ENCODE measurements at places on chromosomes 6 and 20.

DNA sequence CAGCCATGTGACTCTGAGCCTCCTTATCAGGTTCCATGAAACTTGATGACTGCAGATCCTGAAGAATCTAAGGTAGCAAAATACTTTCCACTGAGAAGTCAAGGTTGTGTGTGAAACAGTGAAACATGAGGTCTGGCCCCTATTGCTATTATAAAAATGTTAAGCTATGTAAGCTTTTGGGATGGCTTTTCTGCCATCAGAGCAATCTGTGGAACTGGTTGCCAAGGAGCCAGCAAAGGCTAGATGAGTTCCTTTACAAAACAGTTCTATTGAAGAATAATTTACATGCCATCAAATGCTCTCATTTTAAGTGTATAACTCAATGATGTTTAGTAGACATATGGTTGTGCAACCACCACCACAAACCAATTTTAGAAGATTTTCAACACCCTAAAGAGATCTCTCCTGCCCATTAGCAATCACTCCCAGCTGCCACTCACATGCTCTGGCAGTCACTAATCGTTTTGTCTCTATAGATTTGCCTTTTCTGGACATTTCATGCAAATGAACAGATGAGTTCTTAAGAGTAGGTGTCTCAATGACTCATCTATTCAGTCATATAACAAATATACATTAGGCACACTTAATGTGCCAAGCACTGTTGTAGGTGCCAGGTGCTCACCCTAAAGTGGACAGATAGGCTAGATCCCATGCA is 19.9 kb upstream of the MEP1A start:
- no peak for DNase-seq

GRCh38 chr6:153145591-153145990 is 14.5 kb upstream of the RGS17 start:
- DNase-seq = peak; percentile 10

DNA sequence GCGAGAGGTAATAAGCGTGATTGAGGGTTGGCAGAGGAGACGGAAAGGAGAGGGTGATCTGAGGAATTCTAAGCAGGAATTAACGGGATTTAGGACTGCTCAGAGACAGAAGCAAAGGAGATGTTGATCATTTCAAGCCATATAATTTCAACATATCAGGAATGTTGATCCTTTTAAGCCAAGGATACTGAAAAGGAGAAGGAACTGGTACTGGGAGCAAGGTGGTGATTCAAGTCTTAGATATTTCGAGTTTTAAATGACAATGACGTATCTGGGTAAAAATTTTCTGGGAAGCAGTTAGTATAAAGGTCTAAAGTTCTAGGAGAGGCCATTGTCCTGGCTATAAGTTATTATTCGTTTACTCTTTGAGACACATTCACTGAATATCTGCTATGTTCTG is 91.3 kb upstream of the OGFRL1 start:
- DNase-seq = no peak

DNA sequence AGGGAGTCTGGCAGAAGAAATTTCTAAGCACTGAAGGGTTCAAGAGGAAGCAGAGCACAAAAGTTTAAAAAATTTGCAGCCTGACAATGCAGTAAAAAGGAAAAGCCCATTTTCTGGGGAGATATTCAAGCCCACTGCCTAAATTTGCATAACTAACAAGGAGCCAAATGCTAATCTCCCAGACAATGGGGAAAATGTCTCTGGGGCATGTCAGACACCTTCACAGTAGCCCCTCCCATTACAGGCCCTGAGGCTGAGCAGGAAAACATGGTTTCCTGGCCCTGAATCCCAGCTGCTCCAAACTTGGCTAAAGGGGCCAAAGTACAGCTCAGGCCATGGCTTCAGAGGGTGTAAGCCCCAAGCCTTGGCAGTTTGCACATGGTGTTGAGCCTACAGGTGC is 908.5 kb upstream of the MANEA start:
- no peak for DNase-seq

DNA sequence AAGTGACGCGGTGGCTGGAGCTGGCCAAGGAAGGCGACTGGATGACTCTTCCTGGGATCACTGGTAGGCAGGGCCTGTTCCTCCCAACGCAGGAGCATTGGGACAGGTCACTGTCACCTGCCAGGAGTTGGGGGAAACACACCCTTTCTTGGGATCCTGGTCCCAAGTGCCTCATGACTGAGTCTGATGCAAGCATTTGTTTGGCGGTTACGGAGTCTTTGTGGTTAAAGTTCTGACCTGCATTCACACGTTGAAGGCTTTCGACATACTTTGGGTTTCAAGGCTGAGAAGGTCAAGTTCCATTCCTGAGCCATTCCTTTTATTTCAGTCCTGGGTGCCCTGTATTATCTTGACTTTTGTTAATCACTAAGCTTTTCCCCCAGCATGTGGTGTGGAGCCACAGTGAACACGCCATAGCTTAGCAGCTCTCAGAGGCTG is 6.0 kb downstream of the PNLDC1 start:
- DNase-seq = no peak

GRCh38 chr6:87393026-87393622 is 14.6 kb upstream of the CFAP206 start:
- DNase-seq = peak; percentile 79

DNA sequence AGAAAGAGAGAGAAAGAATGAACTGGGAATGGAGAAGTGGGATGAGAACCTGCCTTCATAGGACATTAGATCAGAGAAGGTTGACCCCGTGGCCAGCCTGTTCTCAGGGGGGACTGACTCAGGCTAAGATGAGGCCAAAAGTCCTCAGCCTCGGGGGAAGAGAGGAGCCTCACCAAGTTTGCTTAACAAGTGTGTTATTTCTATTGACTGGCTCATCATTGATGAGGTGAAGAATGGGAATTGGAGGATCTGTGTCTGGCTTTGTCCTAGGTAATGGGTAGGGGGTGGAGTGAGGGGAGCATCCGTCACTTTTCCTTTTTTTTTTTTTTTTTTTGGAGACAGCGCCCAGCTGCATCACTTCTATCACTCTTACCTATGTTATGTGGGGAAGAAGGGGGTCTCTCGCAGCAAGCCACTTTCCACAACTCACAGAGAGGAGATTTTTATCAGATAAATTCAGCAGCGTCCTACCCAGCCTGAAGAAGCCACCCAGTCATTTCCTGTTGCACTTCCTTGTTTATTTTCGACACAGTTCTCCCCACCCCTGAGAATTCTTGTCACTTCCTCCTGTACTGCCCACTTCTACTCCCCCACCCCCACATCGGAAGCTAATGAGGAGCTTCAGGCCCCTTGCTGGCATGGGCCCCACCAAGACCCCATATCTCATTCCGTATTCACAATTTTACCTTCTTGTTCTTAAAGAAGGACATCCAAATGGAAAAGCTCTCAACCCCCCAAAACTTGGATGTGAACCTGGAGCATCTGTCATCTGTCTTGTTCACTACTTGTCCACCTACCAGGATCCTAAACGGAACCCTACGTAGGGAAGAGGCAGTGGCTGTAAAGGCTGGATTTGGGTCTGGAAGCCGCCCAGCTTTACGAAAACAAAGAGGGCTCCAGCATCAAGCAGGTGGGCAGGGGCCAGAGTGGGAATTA is 2.8 kb upstream of the RNASET2 start:
- DNase-seq = peak; percentile 85

Measured in GM12865 (cell line).